DMS 273 treated with DMSO at 0.1 percent for 48 hours (cell line): ENCODE measurements at places on chromosomes 5 and 9.

DNA sequence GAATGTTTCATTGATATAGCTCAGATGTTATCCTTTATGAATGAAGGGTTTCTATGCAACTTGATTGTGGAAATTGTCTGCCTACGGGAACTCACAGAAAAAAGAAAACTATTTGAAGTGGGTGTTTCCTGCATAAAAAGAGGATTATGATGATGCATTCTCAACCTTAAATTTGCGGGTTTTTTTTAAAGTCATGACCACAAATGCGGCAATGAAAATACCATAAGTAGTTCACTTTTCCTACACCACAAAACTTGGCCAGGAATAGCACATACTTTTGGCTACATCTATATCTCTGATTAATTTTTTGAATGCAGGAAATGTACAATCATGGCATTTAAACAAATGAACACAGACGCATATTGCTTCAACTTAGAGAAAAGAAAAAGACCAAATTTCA lies 754.7 kb downstream of the DTWD2 start:
- no peak for DNase-seq

GRCh38 chr5:109411149-109411514 lies 1.4 kb upstream of the PJA2 start:
- no peak for DNase-seq

- no peak for DNase-seq
These were observed 116.7 kb downstream of the ROR2 start for GRCh38 chr9:91833096-91833877.

GRCh38 chr5:42020788-42021530 lies 95.9 kb downstream of the FBXO4 start:
- no peak for DNase-seq

- DNase-seq: no peak
These were observed 23.5 kb downstream of the ODF2 start for GRCh38 chr9:128479262-128479661.

- DNase-seq: no peak
These were observed 2.9 kb upstream of the LCP2 start for GRCh38 chr5:170300361-170301013.

- DNase-seq: no peak
These were observed 36.4 kb downstream of the MTMR12 start for GRCh38 chr5:32276173-32276853.

DNA sequence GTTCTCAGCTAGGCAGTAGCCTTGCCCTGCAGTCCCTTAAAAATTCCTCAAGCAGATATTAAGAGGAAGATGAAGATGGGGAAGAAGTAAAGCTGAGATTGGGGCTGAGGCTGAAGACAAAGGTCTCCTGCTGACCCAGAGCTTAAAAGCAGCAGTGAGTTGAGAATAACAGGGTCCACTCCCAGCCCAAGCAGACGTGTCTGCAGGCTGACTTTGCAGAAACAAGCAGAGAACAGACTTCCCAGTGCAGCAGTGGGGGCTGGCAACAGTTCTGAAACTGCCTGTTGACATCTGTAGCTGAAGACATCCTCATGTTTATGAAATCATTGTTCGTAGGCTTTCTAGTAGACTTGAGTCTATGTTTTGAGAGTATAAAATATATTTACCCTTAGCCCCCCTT lies 1.1 kb downstream of the CTXN3 start:
- no peak for DNase-seq

GRCh38 chr5:123359454-123360200 lies 63.6 kb downstream of the CEP120 start:
- no peak for DNase-seq

DNA sequence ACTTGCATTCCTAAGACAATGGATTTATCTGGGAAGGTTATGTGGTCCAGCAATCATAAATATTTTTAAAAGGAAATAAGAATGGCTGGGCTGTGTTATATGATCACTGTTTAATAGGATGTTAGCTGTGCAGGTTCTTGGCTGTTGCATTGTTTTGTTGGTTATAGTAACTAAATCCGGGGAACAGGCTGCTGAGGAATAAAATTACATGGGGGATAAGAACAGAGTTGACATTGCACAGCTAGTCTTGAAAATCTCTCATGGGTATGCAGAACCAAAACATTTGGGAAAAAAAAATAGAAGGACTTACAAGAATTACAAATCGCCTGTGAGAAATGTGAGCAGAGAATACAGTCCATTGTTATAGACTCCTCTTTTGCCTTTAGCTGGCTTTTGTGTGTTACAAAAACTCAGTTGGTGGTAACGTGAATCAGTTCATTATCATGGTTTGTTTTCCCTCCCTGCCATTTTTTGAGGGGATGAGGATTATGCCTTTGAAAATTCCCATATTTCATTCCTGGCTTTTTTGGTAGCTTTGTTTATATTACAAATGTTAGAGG lies 375.3 kb upstream of the DAB2 start:
- no peak for DNase-seq

GRCh38 chr9:132892400-132892799 lies 13.7 kb downstream of the SPACA9 start:
- no peak for DNase-seq

- DNase-seq: no peak
These were observed 33.5 kb downstream of the ELL2 start for GRCh38 chr5:95927927-95928723.

GRCh38 chr5:55177078-55177477 lies 4.1 kb upstream of the CDC20B start:
- DNase-seq: no peak

- no peak for DNase-seq
These were observed 213.3 kb downstream of the MAN2A1 start for GRCh38 chr5:109903061-109903460.

GRCh38 chr5:127513408-127513970 lies 4.0 kb upstream of the PRRC1 start:
- no peak for DNase-seq

GRCh38 chr9:137366445-137366810 lies 56.5 kb downstream of the EXD3 start:
- no peak for DNase-seq

- DNase-seq: no peak
These were observed 53.4 kb upstream of the FBXL7 start for GRCh38 chr5:15446552-15446951.

DNA sequence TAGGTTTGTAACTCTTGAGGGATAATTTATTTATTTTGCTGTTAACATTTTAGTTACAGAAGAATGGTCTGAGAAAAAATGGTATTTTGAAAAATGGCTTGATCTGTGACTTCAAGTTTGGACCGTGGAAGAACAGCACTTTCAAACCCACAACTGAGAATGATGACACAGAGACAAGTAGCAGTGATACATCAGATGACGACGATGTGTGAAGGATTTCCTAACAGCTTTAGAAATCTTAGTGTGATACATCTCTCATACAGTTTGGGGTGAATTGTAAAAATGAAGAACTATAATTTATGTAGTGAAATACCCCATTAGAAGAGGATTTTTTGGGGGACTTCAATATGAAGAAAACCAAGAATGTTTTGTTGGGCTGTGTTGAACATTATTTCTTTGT lies 88.7 kb downstream of the GPBP1 start:
- DNase-seq: no peak

GRCh38 chr9:35948901-35949318 lies 9.0 kb downstream of the OR2S2 start:
- DNase-seq: no peak

- no peak for DNase-seq
These were observed 111.7 kb downstream of the KCNN2 start for GRCh38 chr5:114473541-114473940.

DNA sequence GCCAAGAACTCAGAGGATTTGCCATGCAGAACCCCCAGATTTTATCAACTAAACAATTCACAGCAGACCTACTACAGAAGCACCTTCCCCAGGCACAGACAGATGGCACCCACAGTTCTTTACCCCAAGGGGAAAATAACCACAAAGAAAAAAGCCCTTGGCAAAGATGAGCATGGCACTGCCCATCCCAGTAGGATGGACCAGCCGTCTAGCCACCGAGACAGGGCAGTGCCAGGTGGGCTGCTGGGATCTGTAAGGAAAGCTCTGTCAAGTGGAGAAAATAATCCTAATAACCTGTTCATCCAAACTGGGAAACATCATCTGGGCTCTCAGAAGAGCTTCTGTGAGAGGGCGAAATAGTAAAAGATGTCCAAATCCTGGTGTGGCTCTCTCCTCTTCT lies 130.0 kb downstream of the COL23A1 start:
- no peak for DNase-seq

DNA sequence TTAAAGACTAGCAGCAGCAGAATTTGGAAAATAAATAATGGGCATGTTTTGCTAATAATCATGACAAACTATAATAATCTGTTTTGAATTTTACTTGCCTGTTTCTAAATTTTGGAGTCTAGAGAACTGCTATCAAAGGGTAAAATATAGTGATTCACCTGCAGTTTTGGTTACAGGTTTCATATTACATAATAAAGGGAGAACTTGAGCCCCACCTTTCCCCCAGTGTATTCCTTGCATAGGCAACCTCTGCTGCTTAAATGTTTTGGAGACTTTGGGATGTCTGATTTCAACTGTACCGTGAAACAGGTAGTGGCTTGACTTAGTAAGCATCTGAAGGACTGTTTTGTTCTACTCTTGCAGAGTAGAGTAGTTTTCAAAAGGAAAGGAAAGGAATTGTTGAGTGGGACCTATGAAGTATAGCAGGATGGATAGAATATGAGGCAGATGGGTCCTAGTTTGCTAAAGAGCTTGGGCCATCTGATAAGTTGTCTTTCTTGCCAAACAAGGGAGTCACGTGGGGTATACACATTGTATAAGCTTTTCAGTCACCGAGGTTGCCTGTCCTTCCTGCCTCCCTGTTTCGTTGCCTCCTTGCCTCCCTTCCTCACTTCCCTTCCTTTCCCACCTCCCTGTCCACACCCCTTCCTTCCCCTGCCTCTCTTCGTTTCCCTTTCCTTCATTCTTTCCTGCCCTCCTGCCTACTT lies 19.1 kb downstream of the CREBRF start:
- no peak for DNase-seq
